Thyroid gland (tissue), 4 donors: ENCODE measurements at places on chromosomes 6 and 20.

GRCh38 chr6:105058316-105058715, 101.4 kb downstream of the LIN28B start:
- H3K27ac ChIP-seq, result no peak overlapping the region
- H3K4me3 ChIP-seq, result no peak overlapping the region
- no peaks in the 10 kb centered on the region for H3K4me1 ChIP-seq
- H3K36me3 ChIP-seq, result no peaks in the 10 kb centered on the region
- no peaks in the 10 kb centered on the region for H3K27me3 ChIP-seq

GRCh38 chr20:1371830-1372539, 20.9 kb downstream of the FKBP1A start:
- peak; percentile 33 for DNase-seq
- peaks cover 76% of the 10 kb centered on the region for H3K4me1 ChIP-seq
- peak overlapping the region; percentile 70 for H3K27ac ChIP-seq
- no peaks in the 10 kb centered on the region for H3K27me3 ChIP-seq
- no peak overlapping the region for H3K4me3 ChIP-seq
- H3K36me3 ChIP-seq, result peaks cover 6% of the 10 kb centered on the region

DNA sequence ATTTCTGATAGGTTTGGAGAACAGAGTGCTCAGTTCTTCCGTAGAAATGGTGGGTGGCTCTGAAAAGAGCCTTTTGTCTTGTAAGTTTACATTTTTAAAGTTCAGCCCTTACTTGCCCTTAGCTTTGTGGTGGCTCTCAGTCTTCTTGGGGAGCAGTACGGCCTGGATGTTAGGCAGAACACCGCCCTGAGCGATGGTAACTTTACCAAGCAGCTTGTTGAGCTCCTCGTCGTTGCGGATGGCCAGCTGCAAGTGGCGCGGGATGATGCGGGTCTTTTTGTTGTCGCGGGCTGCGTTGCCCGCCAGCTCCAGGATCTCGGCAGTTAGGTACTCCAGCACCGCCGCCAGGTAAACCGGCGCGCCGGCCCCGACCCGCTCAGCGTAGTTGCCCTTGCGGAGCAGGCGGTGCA, 19.5 kb downstream of the OR2B2 start:
- DNase-seq, result no peak
- no peaks in the 10 kb centered on the region for H3K36me3 ChIP-seq
- H3K4me1 ChIP-seq, result peaks cover 13% of the 10 kb centered on the region
- H3K27ac ChIP-seq, result peak overlapping the region; percentile 77
- peak overlapping the region; percentile 28 for H3K4me3 ChIP-seq

DNA sequence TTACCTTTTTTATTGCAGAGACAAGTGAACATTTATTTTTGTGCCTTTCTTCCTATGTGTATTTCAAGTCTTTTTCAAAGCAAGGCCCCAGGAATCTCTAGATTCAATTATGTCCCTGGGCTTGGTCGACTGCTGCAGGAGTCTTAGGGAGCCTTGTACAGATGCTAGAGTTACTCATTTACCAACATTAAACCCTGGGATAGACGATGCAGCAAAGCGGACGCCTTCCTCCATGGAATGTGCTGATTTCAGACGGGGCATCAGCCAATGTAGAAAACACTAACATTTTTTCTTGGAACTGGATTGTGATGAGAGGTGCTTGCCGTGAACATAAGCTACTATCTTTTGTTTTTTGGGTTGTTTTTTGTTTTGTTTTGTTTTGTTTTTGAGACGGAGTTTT, 55.9 kb downstream of the CD164 start:
- DNase-seq, result no peak
- H3K27ac ChIP-seq, result no peak overlapping the region
- H3K4me1 ChIP-seq, result peaks cover 15% of the 10 kb centered on the region

DNA sequence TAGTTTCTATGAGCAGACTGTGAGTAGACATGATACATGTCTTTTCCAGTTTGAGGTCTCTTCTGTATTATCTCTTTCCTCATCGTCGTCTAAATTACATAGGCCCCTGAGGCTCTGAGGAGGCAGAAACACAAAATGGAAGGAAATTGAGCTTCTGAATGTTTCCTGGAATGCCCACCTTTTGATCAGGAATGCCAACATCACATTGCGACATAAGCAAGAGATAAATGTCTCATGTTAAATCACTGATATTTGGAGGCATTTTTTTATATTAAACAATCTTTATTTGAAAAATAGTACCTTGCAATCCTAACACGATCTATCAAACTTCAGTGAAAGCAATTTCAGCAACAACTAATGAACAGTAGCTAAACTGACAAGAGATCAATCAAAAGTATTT, 134.5 kb upstream of the PLCB4 start:
- no peak overlapping the region for H3K4me3 ChIP-seq
- no peaks in the 10 kb centered on the region for H3K4me1 ChIP-seq
- H3K36me3 ChIP-seq, result no peaks in the 10 kb centered on the region
- H3K27me3 ChIP-seq, result no peaks in the 10 kb centered on the region
- no peak for DNase-seq

DNA sequence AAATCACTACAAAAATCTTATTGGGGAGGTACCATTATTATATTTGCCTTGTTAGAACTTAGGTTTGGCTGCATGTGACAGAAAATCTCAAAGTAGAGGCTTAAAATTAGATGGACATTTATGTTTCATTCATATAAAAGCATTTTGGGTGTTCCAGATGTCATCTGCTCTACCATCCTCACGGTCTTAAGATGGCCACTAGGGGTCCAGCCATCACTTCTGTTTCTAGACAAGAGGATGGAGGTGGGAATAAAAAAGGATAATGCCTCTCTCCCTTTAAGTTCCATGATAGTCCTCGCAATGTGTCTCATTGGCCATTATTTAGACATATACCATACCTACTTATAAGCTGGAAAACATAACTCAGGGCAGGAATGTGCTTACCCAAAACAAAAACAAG, 929.5 kb downstream of the KIF16B start:
- no peak overlapping the region for H3K4me3 ChIP-seq
- no peaks in the 10 kb centered on the region for H3K36me3 ChIP-seq
- H3K27me3 ChIP-seq, result no peaks in the 10 kb centered on the region
- H3K27ac ChIP-seq, result no peak overlapping the region
- H3K4me1 ChIP-seq, result peaks cover 4% of the 10 kb centered on the region

- H3K36me3 ChIP-seq, result no peaks in the 10 kb centered on the region
- H3K4me3 ChIP-seq, result no peak overlapping the region
- no peak overlapping the region for H3K27ac ChIP-seq
- H3K4me1 ChIP-seq, result peaks cover 8% of the 10 kb centered on the region
- no peaks in the 10 kb centered on the region for H3K27me3 ChIP-seq
- DNase-seq, result no peak
Measured at GRCh38 chr6:150735341-150735851, 130.1 kb upstream of the MTHFD1L start.

DNA sequence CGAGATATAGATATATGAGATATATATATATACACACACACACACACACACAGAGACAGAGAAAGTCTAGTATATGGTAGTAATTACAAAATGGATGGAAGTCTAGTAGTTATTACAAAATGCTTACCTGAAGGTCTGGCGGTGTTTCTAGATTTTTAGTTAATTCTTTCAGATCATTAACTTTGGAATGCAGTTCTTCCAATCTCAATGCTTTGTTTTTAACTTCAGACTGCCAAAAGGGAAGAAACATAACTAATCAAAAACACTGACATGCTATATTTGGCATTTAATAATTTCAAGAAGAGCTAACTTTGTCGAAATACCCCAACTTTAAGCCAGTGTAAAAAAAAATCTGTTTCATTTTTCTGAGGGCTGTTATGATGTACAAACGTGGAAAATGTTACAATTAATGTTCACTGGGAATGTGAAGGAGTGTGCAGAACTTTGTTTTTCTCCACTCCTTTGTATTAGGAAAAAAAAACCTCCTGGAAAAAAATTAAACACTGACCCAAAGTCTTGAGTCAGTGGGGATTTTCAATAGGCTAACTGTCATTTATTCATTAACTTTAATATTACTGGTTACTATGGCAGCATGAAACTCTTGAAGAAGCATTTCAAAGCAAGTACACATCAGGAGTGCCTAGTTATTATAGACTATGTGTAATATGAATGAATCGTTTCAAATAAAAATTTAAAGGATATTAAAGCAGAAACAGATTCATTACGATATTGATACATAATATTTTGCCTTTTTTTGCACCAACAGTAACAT, 232.9 kb downstream of the SYNE1 start:
- H3K4me1 ChIP-seq, result peaks cover 10% of the 10 kb centered on the region
- H3K27ac ChIP-seq, result no peak overlapping the region
- no peak overlapping the region for H3K4me3 ChIP-seq
- H3K36me3 ChIP-seq, result peaks cover 18% of the 10 kb centered on the region
- H3K27me3 ChIP-seq, result no peaks in the 10 kb centered on the region
- no peak for DNase-seq

DNA sequence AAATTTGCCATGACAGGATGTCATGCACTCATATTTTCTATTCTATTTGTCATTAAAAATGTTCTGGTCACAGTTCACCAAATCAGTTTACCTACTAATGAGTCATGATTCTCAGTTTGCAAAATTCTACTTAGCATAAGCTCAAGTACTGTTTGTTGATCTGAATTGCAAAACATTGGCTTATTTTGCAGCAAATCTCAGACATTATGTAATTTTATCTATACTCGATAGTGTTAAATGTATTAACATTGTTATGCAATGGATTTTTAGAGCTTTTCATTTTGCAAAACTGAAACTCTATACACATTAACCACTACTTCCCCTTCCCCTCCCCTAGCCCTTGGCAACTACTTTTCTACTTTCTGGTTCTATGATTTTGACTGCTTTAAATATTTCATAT, 213.8 kb upstream of the ZFP64 start:
- H3K4me3 ChIP-seq, result no peak overlapping the region
- DNase-seq, result no peak
- no peak overlapping the region for H3K27ac ChIP-seq
- no peaks in the 10 kb centered on the region for H3K36me3 ChIP-seq
- H3K4me1 ChIP-seq, result no peaks in the 10 kb centered on the region

DNA sequence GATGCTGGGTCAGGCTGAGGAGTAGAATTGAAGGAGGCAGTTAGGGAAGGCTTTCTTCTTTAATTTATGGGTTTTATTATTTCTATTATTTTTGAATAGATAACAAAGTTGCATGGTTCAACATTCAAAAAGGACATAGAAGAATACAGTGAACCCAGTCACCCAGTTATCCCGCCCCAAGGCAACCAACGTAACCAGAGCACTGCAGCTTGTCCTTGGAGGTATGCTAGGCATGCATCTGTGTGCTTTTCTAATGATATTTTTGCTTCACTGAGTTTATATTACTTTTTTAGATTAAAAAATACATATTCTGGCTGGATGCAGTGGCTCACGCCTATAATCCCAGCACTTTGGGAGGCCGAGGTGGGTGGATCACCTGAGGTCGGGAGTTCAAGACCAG, 47.4 kb upstream of the DSN1 start:
- H3K36me3 ChIP-seq, result peaks cover 10% of the 10 kb centered on the region
- DNase-seq, result no peak
- no peaks in the 10 kb centered on the region for H3K27me3 ChIP-seq
- H3K4me1 ChIP-seq, result peaks cover 59% of the 10 kb centered on the region
- no peak overlapping the region for H3K4me3 ChIP-seq
- peak overlapping the region; percentile 60 for H3K27ac ChIP-seq

DNA sequence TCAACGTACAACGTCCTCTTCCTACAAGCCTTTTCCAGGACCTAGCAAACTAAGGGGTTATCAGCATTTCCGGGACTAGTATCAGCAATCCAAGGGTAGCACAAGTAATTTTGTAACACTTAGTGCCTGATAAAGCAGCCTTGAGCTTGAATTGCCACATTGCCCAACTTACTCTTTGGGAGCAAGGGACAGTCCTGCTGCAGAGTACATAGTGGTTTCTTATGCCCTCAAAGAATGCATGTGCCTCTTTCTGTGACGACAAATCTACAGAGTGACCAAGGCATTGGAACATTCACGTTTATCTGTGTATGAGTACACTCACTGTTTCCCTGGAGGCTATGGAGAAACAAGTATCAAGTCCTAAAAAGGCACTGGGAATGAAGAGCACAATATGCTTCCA, 3.2 kb upstream of the ID4 start:
- peaks cover 12% of the 10 kb centered on the region for H3K36me3 ChIP-seq
- H3K4me1 ChIP-seq, result peaks cover 6% of the 10 kb centered on the region

GRCh38 chr20:34945315-34946077, 10.1 kb downstream of the GSS start:
- H3K36me3 ChIP-seq, result peaks cover 21% of the 10 kb centered on the region
- no peak overlapping the region for H3K27ac ChIP-seq
- DNase-seq, result no peak
- H3K27me3 ChIP-seq, result no peaks in the 10 kb centered on the region
- no peaks in the 10 kb centered on the region for H3K4me1 ChIP-seq

- DNase-seq, result no peak
- no peak overlapping the region for H3K27ac ChIP-seq
- no peak overlapping the region for H3K4me3 ChIP-seq
- H3K27me3 ChIP-seq, result no peaks in the 10 kb centered on the region
Measured at GRCh38 chr6:137645850-137646249, 151.7 kb upstream of the OLIG3 start.

DNA sequence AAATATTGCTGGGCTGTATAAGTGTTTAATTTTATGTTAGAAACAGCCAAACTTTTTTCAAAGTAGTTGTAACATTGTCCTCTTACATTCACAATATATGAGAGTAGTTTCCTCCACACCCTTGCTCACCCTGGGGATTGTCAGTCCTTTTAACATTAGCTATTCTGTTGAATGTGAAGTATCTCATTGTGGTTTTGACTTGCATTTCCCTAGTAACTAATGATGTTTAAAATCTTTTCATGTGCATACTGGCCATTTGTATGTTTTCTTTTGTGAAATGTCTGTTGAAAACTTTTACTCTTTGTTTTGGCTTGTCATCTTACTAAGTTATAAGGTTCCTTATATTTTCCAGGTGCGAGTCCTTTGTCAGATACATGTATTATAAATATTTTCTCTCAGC, 32.9 kb downstream of the TRIM38 start:
- H3K4me3 ChIP-seq, result no peak overlapping the region
- peaks cover 10% of the 10 kb centered on the region for H3K4me1 ChIP-seq
- no peak overlapping the region for H3K27ac ChIP-seq
- no peaks in the 10 kb centered on the region for H3K27me3 ChIP-seq
- peaks cover 2% of the 10 kb centered on the region for H3K36me3 ChIP-seq

DNA sequence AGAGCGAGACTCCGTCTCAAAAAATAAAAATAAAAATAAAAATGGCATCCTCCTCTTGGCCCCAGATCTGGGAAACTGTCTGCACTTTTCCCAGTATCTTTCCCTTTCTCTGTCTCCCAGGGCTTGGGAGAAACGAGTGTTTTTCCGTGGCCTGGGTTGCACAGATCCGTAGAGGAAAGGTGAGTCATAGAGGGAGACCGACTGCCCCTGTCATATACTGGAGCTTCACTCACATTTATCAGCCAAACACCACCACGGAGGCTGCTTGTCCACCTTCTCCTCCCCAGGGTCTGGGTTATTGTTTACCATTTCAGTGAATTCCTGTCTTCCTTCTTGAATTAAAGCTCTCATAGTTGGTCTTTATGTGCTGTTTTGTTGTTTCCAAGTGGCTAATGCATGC, 31.9 kb upstream of the EIF2S2 start:
- H3K27me3 ChIP-seq, result no peaks in the 10 kb centered on the region
- DNase-seq, result no peak
- no peak overlapping the region for H3K4me3 ChIP-seq

- H3K27me3 ChIP-seq, result no peaks in the 10 kb centered on the region
- no peaks in the 10 kb centered on the region for H3K36me3 ChIP-seq
- H3K4me3 ChIP-seq, result no peak overlapping the region
- no peak for DNase-seq
Measured at GRCh38 chr20:22495172-22495571, 89.2 kb downstream of the FOXA2 start.

GRCh38 chr6:150301846-150302519, 66.8 kb upstream of the IYD start:
- peaks cover 12% of the 10 kb centered on the region for H3K4me1 ChIP-seq
- no peaks in the 10 kb centered on the region for H3K27me3 ChIP-seq
- DNase-seq, result no peak
- H3K4me3 ChIP-seq, result no peak overlapping the region

GRCh38 chr6:108751282-108751681, 96.9 kb upstream of the ARMC2 start:
- H3K27ac ChIP-seq, result no peak overlapping the region
- no peaks in the 10 kb centered on the region for H3K36me3 ChIP-seq
- no peak for DNase-seq
- no peaks in the 10 kb centered on the region for H3K4me1 ChIP-seq
